GM18507 (cell line): ENCODE measurements at places on chromosomes 3 and 15.

DNA sequence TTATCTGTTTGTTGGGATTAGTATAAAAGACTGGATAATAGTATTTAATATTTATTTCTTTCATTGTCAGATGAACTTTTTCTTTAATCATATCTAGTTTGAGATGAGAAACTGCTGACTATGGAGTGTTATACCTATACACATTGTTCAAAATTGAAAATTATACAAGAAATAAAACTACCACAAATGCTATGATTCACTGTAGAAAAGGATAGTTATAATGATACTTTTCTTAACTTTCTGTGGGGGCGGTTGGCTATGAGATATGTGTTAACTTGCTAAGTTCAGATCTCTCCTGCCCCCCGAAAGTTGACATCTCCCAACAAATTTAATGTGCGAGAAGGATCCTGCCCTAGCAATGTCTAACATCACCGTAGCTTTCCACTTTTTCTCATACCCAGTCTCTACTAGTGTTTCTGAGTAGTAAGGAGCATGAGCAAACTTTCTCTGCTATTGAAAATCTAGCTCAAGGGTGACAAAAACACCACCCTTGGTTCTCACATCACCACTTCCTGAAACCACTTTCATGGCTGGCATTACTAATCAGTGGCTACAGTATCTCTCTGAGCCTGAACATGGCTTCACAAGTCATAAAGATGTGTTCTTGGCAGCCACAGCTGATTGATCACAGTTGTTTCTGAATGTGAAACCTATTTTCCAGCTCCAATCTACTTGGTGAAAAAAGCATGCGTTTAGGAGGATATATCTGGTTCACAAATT, 15.8 kb upstream of the SAMMSON start:
- DNase-seq: no peak

DNA sequence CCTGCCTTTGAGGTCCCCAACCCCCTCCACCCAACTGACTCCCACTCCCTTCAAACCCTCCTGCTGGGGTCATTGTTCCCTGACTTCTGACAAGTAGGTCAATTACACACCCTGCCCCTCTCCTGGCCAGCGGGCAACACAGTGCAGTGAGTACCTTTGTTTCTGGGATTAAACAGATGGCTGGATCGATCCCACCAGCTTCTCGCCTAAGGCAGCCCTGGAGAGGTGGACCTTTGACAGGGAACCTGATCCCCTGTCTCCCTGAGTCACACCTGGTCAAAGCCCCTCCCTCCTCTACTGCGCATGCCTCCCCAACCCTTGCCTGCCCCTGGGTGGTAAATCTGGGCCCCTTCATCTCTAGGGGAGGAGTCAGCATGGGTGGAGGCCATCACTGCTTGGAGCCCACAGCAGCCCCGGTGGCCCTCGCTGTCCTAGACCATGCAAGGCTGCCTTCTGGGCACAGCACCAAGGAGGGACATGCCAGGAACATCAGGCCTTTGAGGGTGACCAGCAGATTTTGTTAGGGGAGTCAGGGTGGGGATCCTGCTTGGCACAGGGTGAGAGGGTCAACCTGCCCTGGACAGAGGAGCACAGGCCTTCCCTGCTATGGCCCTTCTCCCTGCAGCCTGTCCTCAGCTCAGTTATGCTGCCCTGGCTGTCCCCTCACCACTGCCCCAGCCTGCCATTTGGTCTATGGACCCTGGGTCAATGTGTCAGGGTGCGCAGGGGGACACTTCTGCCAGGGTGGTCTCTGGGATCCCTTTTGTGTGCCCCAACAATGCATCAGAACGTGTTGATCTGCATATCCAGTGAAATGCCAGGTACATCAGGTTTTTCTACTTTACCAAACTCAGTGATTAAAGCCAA, 9.8 kb upstream of the PRR23E start:
- DNase-seq: no peak

DNA sequence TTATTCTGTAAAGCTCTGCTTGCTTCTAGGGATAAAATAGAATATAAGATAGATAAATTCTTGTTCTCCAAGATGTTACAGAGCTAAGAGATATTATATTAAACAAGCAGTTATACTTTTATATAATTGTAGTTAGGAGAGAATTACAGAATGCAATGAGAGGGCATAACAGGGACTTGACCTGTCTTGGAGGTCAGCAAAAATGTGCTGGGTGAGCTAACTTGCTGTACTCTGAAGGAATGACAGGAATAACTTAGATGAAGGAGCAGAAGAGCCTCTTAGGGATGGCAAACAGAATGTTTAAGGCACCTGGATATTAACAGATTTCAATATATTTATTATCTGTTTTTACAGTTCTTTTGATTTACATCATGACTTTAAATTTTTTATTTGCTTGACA, 33.2 kb downstream of the ZNF654 start:
- no peak for DNase-seq

- DNase-seq: no peak
Observed at GRCh38 chr3:36282766-36283165, 97.5 kb upstream of the STAC start.

- no peak for DNase-seq
Observed at GRCh38 chr3:110881069-110881468, 190.5 kb upstream of the NECTIN3 start.

DNA sequence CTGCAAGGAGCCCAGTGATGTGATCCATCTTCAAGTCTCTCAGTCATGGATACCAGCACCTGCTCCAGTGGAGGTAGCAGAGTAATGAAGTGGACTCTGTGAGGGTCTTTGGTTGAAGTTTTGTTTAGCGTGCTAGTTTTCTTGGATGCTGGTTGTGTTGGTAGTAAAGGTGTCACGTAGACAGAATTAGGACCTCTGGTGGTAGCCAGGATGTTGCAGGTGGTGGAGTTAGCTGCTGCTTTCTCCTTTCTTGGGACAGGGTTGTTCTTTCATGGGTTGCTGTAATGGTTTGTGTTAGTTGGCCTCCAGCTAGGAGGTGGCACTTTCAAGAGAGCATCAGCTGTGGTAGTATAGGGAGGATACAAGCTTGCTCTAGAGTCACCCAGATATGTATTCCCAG, 125.2 kb downstream of the ANXA2 start:
- no peak for DNase-seq

DNA sequence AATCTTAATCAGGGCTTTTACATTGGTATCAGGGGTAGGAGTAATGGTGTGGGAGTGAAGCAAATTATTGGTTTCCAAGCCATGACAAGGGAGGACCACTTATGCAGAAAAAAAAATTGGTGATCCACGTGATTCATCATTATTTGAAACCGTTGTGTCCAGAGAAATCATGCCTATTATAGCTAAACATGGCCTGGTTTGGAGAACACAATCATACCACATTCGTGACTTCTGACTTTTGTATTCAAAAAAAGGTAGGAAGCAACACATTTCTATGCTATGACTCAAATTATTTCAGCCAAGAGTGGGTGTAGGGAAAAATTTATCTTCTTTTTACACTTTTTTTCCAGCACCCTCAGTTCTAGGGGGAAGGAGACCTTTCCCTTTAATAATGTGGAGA, 924.3 kb upstream of the GBE1 start:
- no peak for DNase-seq

- DNase-seq: no peak
Observed at GRCh38 chr3:69504232-69504631, 118.3 kb upstream of the FRMD4B start.

DNA sequence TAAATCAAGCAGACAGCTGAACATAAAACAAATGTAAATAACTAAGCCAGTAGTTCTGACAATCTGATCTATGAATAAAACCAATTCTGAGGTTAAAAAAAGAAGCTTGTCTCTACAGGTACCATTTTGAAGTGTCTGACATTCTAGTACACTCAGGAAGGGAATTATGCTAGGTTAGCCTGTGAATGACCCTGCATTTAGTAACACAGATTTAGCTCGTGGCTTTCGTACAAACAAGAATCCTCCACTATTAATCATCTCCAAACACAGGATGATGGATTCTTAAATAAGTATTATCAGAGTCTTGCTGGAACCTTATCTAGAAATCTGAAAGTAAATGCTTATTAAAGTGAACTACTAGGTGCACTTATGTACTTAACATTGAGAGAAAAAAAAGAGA, 1120.1 kb downstream of the ROBO1 start:
- DNase-seq: no peak

DNA sequence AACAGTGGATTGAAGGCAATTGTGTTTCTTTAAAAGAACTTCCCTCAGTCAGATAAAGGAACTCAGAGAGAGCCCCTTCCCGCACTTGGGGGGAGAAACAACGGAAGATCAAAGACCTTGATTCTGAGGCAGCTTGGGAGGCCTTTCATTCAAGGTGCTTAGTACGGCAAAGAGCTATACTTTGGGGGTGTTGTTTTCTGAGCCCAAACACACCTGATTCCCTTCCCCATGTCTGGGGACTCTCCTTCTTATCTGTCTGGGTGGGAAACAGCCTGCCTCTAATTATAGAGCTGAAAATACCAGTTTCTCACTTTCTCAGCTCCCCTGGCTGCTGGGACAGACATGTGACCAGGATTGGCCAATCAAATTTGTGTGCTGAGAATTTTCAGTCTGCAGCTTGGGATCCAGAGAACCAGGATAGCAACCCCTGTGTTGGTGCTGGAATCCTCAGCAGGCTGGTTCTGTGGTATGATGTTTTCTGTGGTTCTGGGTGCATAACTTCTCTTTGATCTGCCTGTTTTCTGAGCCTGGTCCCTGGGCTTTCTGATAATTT, 19.4 kb upstream of the IQCF6 start:
- DNase-seq: no peak

GRCh38 chr15:92839696-92840095, 60.4 kb upstream of the CHD2 start:
- no peak for DNase-seq

DNA sequence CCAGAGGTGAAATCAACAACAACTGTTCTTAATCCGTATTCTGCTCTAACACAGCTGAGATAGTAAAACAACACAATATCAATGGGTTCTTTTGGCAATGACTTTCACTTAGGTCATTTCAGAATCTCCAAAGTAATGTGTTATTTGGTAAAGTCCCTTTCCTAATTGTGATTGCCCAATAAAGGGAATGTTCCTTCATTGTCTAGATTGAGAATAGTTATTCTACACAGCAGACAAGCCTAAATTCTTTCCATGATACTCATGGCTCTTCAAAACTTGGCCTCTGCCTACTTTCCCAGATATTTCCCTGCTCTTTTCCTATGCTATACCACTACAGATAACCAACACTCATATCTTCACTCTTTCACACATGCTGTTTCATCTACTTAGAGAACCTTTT, 219.8 kb downstream of the FMN1 start:
- no peak for DNase-seq

DNA sequence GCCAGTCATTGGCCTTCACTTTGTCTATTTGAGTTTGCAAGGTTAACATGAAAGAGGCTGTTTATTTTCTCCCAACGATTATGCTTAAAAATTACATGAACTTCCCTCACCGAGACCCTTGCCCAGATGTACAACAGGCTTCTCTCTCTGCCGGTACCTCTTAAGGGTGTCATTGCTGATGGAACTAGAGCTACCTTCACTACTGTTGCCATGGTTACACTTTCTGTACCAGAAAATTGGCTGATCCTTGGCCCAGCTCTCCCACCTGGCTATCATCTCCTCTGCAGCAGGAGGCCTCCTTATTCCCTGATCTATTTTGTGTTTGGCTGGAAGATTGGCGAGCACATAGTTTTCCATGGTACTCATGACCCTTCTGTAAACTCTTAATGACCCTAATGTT, 24.0 kb upstream of the LIPC start:
- no peak for DNase-seq

DNA sequence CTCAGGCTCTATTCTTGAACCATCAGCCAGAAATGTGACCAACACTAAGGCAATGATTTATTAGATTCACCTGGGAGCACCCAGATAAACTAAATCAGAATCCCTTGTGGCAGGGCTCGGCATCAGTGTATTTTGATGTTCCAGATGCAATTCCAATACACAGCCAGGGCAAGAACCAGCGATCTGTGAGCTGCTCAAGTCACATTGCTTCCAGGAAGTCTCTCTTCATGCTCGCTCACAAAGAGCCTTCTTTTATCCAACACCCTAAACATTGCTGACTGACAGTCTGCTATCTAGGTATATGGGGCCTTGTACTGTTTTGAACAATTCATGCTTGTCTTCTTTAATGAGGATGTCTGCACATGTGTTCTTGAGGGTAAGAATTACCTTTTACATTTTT, 40.9 kb upstream of the GOLGA8J start:
- DNase-seq: no peak

DNA sequence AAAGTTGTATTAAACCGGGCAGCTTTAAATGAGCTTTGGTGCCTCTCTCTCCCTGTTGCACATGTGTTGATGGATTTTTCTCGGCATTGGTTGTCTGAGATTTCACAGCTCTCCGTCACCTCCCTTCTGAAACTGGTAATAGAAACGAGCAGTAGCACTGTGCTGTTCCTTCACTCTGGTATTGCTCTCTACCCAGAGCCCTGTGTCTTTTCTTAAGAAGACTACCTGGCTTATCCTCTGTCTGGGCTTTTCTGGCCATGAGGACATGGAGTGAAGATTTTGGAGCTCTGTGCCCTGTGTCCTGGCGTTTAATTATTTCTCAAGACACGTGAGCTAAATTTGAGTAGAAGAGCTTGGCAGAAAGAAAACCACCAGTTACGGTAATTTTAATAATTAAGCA, 209.6 kb upstream of the EIF1B start:
- no peak for DNase-seq

DNA sequence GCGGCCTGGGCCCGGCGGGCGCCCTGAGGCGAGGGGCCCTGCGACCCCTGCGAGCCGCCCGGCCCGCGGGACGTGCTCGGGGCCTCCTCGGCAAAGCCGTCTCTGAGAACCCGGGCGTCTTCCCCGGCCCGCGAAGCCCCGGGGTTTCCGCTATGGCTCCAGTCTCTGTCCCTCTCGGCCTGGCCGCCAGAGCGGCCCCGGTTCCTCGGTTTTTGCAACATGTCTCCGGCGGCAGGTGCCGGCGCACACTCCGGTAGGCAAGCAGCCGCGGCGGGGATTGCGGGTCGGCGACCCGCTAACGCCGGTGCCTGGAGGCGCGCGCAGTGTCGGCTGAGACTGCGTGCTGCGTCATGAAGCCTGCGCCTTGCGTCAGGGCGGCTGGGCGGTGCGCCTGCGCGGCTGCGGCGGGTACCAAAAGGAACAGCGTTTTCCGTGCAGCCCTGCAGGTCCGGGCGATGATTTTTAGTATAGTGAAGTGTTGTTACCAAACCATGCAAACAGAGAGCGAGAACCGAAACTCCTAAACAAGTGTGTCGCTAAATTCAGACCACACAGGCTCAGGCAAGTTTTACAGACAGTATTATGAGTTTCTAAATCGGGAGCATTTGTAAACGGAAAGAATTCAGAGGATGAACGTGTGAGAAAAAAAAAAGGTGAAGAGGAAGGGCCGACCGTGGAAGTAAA, at the start of gene NSMCE3:
Gene NSMCE3 (minus strand): TSS at position 338 of the 684 bp plus-strand sequence. CDS start 117 bp downstream, at position 221.
- peak; percentile 70 for DNase-seq

- no peak for DNase-seq
Observed at GRCh38 chr3:62371720-62372591, 1.4 kb downstream of the FEZF2 start.

DNA sequence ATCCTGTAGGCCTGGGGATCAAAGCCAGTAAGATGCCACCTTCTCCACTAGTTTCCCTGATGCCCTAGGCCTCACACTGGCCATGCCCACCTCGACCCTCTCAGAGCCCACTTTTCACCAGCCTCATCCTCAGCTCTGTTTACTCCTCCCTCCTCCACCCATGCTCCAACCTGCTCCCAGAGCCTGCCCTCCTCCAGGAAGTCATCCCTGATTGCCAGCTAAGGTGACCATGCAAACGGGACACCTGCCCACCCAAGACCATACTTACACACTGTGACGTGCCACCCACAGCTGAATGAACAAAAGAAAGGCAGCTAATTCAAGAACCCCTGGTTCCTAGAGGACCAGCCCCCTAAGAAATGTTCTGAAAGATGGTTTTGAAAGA, 9.1 kb downstream of the PLCD1 start:
- DNase-seq: no peak

- DNase-seq: no peak
Observed at GRCh38 chr3:171699601-171700000, 110.7 kb downstream of the PLD1 start.
